ENCODE measurements at places on chromosomes 4 and X.

GRCh38 chrX:53481816-53482465, 47.8 kb upstream of the HSD17B10 start:
- peak; percentile 12 for DNase-seq

- DNase-seq: peak; percentile 94
Measured at GRCh38 chrX:40175511-40176350, 78.0 kb upstream of the BCOR start.

GRCh38 chrX:10016519-10017132, 49.5 kb downstream of the CLDN34 start:
- no peak for DNase-seq

GRCh38 chr4:4608214-4608537, 66.3 kb upstream of the STX18 start:
- DNase-seq: no peak

DNA sequence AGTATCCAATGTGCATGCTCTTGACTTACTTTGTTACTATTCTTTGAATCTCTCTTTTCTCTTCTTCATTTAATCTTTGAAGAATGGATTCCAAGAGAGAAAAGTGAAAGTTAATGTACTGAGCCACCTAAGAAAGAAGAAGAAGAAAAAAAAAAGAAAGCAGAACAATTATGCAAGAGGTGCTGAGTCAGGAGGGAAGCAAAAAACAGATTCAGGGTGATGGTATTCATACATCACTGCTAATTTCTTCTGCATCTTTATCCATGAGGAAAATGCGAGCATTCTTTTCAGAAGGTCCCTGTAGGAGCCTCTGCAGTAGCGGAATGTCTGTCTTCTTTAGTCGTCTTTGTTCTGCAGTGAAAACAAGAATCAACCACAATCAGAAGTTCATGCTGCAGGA, 43.9 kb downstream of the RASSF6 start:
- no peak for DNase-seq

All from stimulated activated naive CD4-positive, alpha-beta T cell (primary cell).